ENCODE measurements at places on chromosomes 3 and 15. TPM values are rescaled to one million over a fixed set of nuclear protein-coding genes. Genes with fewer than 3 reads are reported as not detected.

The PRR23A gene
- not detected for total RNA-seq

The DNAH12 gene
- total RNA-seq = 0.20 TPM

The KLHL6 gene
- not detected for total RNA-seq

The CCR4 gene
- not detected for total RNA-seq

The GOLGA6A gene
- not detected for total RNA-seq

The ABHD2 gene
- total RNA-seq = 46.5 TPM

The CADPS gene
- not detected for total RNA-seq

The CPLX3 gene
- total RNA-seq = not detected

The AADACL2 gene
- total RNA-seq = not detected

The CLDN18 gene
- total RNA-seq = not detected

The LRRIQ4 gene
- total RNA-seq = not detected

The TRAT1 gene
- not detected for total RNA-seq

The CCR8 gene
- total RNA-seq = not detected

The IL17RE gene
- total RNA-seq = 1.9 TPM

The LRRK1 gene
- total RNA-seq = 15.3 TPM

The FSTL1 gene
- total RNA-seq = 767 TPM

The C3orf80 gene
- 0.10 TPM for total RNA-seq

The TMEM44 gene
- total RNA-seq = 16.3 TPM

The MKRN2 gene
- 30.1 TPM for total RNA-seq

The CAND2 gene
- 0.44 TPM for total RNA-seq

The BCL2A1 gene
- not detected for total RNA-seq

The C3orf85 gene
- not detected for total RNA-seq

The LAMB2 gene
- 692 TPM for total RNA-seq

The TLR9 gene
- total RNA-seq = not detected

The UNC13C gene
- total RNA-seq = not detected

The RAD51 gene
- total RNA-seq = 1.7 TPM

The TRIM59 gene
- 5.6 TPM for total RNA-seq

The EID1 gene
- 204 TPM for total RNA-seq

The IGSF11 gene
- total RNA-seq = not detected

The DYNLT2B gene
- total RNA-seq = 5.5 TPM

The RTP3 gene
- total RNA-seq = not detected

All from cardiac ventricle fibroblast (primary cell).